ENCODE measurements at places on chromosomes 12 and 14. TPM values are rescaled to one million over a fixed set of nuclear protein-coding genes. Genes with fewer than 3 reads are reported as not detected.
A peak's percentile ranks its signal among the peaks of the same experiment; 100 is the strongest.

Gene ASIC1
- total RNA-seq, result not detected

GRCh38 chr14:21109377-21110138, 8.7 kb downstream of the TMEM253 start:
- DNase-seq, result no peak
- H3K27ac ChIP-seq, result no peak overlapping the region
- no peak overlapping the region for H3K4me3 ChIP-seq
- H3K27me3 ChIP-seq, result no peaks in the 10 kb centered on the region

GRCh38 chr12:31600750-31601149, 9.8 kb upstream of the DENND5B start:
- H3K27me3 ChIP-seq, result no peaks in the 10 kb centered on the region
- H3K4me1 ChIP-seq, result peaks cover 72% of the 10 kb centered on the region
- no peak for DNase-seq
- H3K4me3 ChIP-seq, result no peak overlapping the region
- H3K36me3 ChIP-seq, result peaks cover 2% of the 10 kb centered on the region

DNA sequence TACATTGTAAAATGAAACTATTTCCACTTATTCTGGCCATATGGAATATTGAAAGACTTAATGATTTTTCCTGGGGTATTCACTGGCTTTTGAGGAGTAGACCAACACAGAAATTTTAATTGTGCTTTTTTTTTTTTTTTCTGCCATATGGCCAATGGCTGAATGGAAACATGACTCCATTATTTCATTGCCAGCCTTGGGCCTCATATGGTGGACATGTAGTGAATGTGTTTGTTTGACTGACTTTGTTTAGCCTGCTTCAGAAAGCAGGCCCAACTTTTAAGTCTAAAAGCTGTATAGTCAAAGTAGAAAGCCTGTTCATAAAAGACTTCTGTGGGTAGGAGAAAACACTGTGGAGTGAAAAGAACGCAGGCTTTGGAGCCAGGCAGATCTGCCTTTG, 2.4 kb downstream of the GNG2 start:
- peaks cover 19% of the 10 kb centered on the region for H3K36me3 ChIP-seq
- no peak for DNase-seq
- H3K27me3 ChIP-seq, result no peaks in the 10 kb centered on the region
- H3K27ac ChIP-seq, result peak overlapping the region; percentile 88
